ENCODE measurements at places on chromosomes 7 and 10.

DNA sequence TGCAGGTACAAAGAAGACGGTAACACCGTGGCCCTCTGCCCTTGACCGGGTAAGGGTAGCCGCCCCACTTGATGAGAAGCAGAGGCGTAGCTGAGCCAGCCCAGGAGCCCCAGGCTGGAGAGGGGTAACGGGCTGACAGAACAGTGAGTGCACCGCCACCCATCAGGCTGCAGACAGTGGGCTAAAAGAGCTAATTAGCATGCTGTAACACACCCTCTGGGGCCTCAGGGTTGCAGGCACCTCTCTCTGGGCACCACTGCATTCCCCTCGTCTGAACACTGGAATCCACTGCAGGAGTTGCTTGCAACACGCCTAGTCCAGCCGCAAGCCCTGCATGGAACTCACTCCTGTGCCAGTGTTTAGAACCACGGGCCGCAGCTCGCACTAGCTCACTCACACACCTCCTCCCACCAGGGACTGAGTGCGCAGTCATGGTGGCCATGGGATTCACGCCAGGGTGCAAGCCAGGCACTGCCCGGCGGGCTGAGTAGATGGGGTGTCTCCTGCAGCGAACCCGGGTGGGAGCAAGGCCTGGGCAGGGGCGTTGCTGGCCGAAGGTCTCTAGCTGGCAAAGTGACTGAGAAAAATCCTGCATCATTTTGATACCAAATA, 36.1 kb downstream of the AGMO start:
- DNase-seq = no peak

GRCh38 chr7:134720091-134720935, 59.1 kb upstream of the CALD1 start:
- no peak for DNase-seq

- no peak for DNase-seq
Measured at GRCh38 chr7:131265227-131265626, 62.4 kb upstream of the MKLN1 start.

DNA sequence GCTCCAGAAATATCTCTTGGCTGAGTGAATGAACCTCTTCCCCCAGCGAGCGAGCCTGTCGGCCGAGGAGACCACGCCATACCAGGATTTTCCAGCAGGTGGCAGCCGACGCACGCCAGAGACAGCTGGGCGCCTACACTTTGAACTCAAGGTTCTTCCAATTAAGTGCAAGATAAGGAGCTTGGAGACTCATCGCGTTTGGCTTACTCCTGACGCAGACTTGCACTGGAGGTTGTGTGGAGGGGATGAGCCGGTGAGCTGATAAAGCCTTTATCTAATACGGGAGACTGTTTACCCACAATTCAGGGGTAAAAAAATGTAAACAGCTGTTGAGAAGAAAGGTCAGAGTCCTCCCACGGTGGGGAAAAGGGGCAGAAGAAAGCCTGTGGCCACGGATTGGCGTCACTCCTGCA, 45.9 kb upstream of the EMX2 start:
- DNase-seq = peak; percentile 86

- no peak for DNase-seq
Measured at GRCh38 chr10:88525371-88526069, 57.6 kb downstream of the RNLS start.

- no peak for DNase-seq
Measured at GRCh38 chr10:65314253-65314652, 1611.6 kb upstream of the LRRTM3 start.

Data from KBM-7 (cell line).